Osteocyte (in vitro differentiated cells): ENCODE measurements at places on chromosomes 4 and X.

DNA sequence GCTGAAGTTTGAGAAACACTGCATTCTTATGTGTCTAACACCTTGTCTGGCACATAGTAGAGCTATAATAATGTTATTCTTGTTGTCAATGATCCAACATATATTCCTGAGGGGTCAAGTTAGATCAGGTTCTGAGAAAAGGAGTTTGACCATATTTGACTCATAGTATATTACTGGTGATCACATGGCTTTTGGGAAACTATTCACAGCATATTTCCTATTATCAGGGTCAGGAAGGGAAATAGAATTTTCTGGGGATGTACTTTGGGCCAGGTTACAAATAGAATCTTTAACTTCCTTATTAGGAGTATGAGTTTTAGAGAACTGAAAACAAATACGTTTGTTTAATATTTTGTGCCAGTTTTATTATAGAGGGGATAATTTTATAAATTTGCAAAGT, 11.6 kb downstream of the IL15 start:
- DNase-seq = no peak

DNA sequence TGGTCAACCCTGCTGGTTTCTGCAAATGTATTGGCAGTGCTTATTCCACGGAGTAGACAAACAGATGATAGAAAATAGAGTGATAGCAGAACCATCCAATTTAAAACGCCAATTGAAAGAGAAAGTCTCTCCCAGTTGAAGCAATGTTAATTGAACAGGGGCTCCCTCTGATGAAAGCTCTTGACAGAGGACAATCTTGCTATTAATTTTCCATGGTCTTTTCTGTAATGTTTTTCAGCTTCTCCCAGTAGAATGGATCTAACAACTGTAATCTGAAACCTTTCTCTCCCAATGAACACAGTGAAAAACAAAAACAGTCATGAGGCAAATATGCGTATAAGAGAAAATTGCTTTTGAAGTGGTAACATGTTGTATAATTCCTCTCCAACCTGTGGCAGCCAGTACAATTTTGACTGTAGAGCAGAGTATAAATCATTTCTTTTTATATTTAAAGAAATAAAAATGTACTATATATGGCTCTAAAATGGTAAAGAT, 225.1 kb upstream of the GALNTL6 start:
- no peak for DNase-seq

DNA sequence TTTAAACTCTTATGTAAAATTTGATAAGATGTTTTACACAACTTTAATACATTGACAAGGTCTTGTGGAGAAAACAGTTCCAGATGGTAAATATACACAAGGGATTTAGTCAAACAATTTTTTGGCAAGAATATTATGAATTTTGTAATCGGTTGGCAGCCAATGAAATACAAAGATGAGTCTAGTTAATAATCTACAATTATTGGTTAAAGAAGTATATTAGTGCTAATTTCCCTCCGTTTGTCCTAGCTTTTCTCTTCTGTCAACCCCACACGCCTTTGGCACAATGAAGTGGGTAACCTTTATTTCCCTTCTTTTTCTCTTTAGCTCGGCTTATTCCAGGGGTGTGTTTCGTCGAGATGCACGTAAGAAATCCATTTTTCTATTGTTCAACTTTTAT, at the start of gene ALB:
ALB (plus strand) TSS at position 246 of the 400 bp plus-strand sequence; CDS start at position 287, 41 bp downstream.
- no peak for DNase-seq

DNA sequence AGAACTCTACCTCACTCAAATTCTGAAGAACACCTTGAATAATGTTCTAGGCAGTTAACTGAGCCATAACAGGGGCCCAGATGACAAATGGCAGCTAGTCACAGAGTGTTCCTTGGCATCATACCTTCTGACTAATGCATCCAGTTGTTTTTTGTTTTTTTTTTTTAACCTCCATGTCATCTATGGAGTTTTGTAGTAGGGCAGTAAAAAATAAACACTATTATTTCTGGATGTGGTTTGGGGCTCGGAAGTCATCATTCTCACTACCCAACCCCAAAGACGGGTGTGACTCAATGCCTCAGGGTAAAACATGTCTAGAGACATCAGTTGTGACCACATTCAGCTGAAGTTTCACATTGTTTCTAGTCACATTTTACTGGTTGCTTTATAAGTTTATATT, 31.2 kb upstream of the MCF2 start:
- DNase-seq = no peak

- DNase-seq = no peak
These were observed 76.1 kb downstream of the LRBA start for GRCh38 chr4:150938873-150939499.

DNA sequence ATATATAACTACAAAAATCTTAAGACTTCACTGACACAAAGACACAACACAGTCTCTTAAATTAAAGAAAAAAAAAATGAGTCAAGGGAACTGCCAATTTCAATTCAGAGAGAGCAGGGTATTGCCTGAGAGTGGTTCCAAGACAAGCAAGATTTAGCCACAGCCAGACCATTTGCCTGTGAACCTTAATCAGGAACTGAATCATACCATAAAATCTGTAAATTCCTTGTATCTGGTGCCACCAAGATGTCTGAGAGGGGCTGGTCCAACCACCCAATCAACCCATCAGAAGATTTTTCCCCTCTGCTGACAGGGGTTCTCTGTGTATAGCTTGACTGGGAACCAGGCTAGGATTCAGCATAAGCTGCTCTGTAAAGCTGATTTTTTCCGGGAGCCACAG, 159.2 kb downstream of the CPEB2 start:
- DNase-seq = no peak

DNA sequence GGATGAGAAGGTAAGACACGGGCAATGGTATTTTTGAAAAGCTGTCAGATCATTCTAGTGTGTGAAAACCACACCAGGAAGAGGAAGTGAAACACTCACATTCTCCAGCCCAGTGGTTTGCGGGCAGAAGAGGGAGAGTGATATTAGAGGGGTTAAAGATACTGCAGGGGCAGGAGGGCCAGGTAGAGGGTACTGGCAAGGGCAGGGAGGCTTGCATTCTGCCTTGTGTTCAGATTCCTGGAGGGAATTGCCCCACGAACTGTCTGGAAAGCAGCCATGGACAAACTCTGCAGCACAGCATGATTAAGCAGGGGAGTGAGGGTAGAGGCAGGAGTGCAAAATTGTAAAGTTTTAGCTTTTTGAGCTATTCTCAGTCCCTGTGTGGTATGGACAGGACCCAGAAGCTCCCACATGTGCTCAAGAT, 30.9 kb downstream of the NIPAL1 start:
- DNase-seq = no peak

DNA sequence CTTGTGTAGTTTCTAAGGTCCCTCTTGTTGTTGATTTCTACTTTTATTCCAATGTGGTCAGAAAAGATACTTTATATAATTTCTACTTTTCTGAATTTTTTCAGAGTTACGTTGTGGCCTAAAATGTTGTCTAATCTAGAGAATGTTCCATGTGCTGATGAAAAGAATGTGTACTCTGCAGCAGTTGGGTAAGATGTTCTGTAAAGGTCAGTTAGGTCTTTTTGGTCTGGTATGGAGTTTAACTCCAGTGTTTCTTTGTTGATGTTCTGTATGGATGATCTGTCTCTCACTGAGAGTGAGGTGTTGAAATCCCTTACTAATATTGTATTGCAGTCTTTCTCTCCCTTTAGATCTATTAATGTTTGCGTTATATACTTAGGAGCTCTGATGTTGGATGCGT, 37.0 kb upstream of the GPRIN3 start:
- DNase-seq = no peak

GRCh38 chr4:109879081-109879480, 31.2 kb downstream of the LRIT3 start:
- no peak for DNase-seq

DNA sequence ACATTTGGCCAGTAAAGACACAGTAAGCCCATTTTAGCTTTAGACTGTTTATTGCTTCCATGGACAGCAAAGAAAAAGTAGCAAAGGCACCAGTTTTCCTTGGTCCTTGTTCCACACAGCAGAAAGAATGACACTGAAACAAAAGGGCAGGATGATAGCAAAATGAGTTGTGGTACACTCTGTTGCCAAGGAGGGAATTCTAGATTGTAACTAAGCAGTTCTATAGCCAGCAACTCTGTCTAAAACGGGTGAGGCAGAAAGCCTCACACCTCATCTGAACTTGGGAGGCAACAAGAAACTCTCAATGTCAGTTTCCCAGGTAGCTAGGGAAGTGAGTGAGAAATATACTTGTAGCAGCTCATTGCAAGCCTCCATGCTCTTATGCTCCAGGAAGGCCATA, 39.2 kb downstream of the BBS12 start:
- no peak for DNase-seq

DNA sequence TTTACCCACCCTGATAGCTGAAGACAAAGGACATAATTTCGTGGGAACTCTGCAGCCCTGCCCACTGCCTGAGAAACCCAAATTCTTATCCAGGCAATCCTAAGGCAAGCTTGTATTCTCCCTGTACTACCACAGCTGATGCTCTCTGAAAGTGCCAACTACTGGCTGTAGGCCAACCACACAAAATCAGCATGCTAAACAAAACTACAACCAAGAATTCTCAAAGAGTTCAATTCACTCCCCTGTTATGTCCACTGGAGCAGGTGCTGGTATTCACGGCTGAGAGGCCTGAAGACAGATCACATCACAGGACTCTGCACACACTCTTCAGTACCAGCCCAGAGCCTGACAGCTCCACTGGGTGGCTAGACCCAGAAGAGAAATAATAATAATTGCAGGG, 375.9 kb upstream of the NDST4 start:
- no peak for DNase-seq

DNA sequence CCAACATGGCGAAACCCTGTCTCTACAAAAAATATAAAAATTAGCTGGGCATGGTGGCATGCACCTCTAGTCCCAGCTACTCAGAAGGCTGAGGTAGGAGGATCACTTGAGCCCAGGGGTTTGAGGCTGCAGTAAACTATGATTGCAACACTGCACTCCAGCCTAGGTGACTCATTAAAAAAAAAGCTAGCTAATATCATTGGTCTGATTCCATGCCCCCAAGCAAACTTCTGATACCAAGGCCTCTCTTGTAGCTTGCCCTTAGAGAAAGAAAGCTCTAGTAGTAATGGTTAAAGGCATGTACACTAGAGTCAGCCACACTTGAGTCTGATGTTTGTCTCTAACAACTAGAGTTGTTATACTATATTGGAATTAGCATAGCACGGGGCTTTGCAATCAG, 32.6 kb upstream of the PHF8 start:
- DNase-seq = no peak

- DNase-seq = no peak
These were observed 38.8 kb downstream of the FAT1 start for GRCh38 chr4:186684889-186685309.
